Esophagus squamous epithelium (tissue), 5 donors: ENCODE measurements at places on chromosomes 2 and 18. TPM values are rescaled to one million over a fixed set of nuclear protein-coding genes. Genes with fewer than 3 reads are reported as not detected.
A peak's percentile ranks its signal among the peaks of the same experiment; 100 is the strongest.

DNA sequence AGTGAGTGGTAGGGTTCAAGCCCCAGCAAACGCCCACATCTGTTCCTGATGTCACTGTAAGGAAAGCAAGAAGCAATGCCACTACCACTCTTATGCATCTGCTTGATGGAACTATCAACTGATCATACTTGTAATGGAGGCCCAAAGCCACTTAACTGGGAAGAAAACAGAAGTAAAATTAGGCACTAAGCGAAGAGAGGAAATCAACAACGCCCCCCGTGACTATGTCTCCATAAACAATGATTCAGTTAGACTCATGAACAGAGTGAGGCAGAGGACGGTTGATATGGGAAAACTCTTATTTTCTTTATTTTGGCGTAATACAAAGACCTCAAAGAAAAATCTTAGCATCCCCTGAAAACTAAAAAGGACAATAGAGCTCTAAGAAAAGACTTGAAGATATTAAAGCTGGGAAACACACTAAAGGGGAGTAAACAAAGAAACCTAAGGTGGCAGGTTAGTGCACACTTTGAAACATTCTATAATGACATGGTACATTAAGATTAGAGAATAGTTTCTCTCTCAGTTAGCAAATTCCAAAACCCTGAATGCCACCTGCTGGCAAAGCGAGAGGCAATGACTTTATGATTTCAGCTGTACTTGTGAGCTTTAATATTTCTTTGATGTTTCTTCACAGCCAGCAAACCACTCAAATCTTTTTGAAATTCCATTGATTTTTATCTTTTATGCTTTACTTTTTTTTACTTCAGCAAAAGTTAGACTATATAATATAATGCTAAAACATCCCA lies 86.5 kb downstream of the LRP2 start:
- no peaks in the 10 kb centered on the region for H3K36me3 ChIP-seq
- no peak overlapping the region for H3K4me3 ChIP-seq
- no peaks in the 10 kb centered on the region for H3K27me3 ChIP-seq
- no peaks in the 10 kb centered on the region for H3K4me1 ChIP-seq
- DNase-seq, result no peak

Gene CLASP1
- 58.0 TPM for total RNA-seq

Gene IL18R1
- 2.3 TPM for total RNA-seq

- H3K36me3 ChIP-seq, result no peaks in the 10 kb centered on the region
- no peak for DNase-seq
- no peaks in the 10 kb centered on the region for H3K4me1 ChIP-seq
- no peak overlapping the region for H3K4me3 ChIP-seq
Measured at GRCh38 chr2:18425210-18425703, 135.2 kb downstream of the RDH14 start.

Gene ACAA2
- 43.6 TPM for total RNA-seq

DNA sequence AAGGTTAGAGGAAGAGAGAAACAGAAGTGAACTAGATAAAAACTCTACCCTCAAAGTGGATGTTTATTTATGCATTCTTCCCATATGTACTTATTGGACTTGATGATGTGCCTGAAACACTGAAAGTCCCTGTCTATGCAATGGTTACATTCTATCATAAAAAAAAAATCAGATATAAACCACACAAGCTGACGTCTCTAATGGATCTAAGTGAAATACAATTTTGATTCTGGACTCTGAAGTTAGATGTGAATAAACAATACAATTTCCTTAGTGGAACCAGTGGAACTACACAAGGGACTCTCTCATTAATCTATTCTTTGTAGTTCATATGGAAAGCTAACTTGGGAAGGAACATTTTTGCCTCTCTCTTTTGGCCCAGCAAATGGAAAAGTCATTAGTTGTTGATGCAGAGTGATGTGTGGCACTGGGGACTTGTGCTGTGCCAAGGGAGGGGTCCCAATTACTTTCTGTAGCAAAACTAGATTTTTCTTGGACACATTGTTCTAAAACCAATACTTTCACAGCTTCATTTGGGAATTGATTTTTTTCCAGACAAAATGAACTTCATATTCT lies 376.8 kb downstream of the TRIB2 start:
- H3K27ac ChIP-seq, result no peak overlapping the region
- H3K4me3 ChIP-seq, result no peak overlapping the region
- DNase-seq, result no peak
- H3K36me3 ChIP-seq, result no peaks in the 10 kb centered on the region
- no peaks in the 10 kb centered on the region for H3K27me3 ChIP-seq

DNA sequence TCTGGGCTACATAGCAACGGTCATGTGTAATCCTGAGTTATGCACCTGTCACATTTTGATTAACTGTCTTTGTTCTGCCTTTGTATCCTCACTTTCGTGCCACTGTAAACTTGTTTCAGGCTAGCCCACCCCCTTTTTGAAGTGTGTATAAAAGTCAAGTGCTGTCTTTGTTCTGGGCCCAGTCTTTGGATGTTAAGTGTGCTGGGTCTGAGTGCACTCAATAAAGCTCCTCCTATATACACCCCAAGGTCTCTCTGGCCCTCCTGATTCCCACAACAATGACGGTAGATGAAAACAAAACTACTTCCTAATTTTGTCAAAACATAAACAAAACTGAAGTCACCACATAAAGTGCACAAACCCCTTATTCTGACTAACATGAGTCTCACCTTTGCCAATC lies 633.4 kb downstream of the DSC3 start:
- H3K4me1 ChIP-seq, result no peaks in the 10 kb centered on the region
- no peaks in the 10 kb centered on the region for H3K27me3 ChIP-seq
- no peak for DNase-seq
- no peaks in the 10 kb centered on the region for H3K36me3 ChIP-seq

Gene CHMP3
- 103 TPM for total RNA-seq

DNA sequence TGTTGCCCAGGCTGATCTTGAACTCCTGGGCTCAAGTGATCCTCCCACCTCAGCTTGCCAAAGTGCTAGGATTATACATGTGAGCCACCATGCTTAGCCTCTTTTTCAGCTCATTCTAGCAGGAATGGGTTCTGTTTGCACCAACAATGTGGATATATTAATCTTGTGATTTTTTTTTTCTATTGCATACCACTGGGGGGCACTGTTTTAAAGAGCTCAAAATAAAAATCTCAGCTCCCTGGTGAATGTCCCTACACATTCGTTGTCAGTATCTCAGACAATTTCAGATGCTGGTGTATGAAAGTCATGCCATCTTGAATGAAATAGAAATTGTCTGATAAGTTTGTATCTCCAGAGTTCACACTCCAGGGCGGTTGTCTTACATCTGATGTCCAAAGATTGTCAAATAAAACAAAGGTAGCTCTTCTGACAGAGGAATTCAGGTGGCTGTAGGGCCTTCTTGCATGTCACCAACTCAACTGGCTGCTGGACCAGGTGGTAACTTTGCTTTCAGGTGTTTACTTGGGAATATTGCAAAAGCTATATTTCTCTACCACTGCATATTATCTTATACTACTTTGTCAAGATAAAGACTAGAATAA lies 3.1 kb upstream of the MATN3 start:
- H3K36me3 ChIP-seq, result no peaks in the 10 kb centered on the region
- H3K27me3 ChIP-seq, result no peaks in the 10 kb centered on the region
- H3K4me3 ChIP-seq, result no peak overlapping the region
- DNase-seq, result no peak
- peaks cover 19% of the 10 kb centered on the region for H3K4me1 ChIP-seq

Gene HOXD8
- not detected for total RNA-seq

Gene KYNU
- total RNA-seq, result 2.3 TPM

DNA sequence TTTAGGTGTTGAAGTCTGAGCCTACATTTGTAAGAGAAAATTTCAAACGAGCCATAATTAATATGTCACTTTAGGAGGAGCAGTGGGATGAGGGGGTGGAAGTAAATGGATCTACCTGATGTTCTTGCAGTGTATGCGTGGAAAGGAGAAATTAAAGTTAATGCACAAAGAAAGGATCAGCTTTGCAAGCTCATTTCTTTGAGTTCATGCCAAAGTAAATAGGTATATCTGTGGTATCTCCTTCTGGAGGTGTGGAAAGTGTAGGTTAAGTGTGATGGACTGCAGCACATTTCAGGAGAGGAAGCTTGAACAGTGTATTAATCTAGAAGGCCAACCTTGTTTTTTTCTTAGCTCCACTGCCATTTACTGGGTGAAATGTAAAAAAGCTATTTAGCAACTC lies 307.5 kb upstream of the ZEB2 start:
- DNase-seq, result no peak
- H3K36me3 ChIP-seq, result no peaks in the 10 kb centered on the region
- H3K27me3 ChIP-seq, result no peaks in the 10 kb centered on the region
- H3K4me1 ChIP-seq, result no peaks in the 10 kb centered on the region

GRCh38 chr2:10188729-10189305 lies 66.3 kb downstream of the RRM2 start:
- no peaks in the 10 kb centered on the region for H3K4me1 ChIP-seq
- H3K27me3 ChIP-seq, result no peaks in the 10 kb centered on the region
- no peaks in the 10 kb centered on the region for H3K36me3 ChIP-seq
- H3K27ac ChIP-seq, result no peak overlapping the region
- no peak overlapping the region for H3K4me3 ChIP-seq
- DNase-seq, result no peak

Gene SIX3
- total RNA-seq, result not detected

DNA sequence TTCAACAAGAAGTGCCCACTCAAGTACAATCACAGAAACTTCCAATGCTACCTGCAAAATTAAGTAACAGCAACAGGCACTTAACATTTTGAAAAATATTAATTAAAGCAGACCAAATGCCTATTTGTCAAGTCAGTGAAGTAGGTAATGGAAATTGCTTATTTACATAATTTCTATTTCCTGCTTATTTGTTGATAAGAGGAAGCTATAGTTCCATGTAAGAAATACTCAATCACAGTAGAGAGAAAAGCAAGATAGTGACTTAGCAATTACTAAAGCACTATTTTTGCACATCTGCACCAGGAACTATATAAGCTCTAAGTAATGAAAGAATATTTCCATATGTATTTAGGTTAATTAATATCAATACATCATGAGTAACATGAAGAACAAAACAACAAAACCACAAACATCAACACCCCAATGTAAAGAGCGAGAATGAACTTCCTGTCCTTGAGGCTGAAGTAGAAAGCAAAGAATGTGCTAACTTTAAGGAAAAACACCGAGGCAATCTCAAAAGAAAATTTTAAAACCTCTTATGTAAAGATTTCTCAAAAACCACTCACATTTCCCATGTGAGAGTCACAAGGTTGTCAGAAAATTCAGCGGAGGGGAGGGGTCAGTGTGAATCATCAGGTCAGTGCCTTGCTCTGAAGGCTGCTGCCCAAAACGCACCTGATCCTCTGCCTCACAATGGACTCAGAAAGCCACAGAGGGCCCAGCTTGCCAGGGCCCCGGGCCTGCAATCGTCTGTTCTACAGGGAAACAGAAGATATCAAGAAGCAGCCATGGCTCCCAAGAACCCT lies 12.5 kb downstream of the NPC1 start:
- H3K4me1 ChIP-seq, result peaks cover 55% of the 10 kb centered on the region
- DNase-seq, result no peak
- no peaks in the 10 kb centered on the region for H3K27me3 ChIP-seq
- peaks cover 71% of the 10 kb centered on the region for H3K36me3 ChIP-seq

DNA sequence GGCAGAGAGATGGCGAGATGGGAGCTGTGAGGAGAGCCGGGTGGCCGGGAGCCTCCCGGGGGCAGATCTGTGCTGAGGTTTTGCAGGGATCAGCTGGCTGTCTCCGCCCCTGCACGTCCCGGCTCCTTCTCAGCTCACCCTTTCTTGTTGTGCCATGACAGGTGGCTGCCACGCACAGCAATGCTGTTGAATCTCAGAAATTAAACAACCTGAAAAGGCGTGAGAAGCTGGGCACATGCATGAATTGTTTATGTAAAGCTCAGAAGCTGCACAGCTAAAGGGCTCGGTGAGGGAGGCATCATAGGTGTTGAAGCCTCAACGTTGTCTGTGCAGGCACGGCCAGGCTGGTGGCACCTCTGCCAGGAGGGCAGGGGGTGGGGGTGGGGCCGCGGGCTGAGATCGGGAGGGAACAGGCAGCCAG lies 858 bp upstream of the RTP5 start:
- peak overlapping the region; percentile 39 for H3K27ac ChIP-seq
- no peaks in the 10 kb centered on the region for H3K36me3 ChIP-seq
- H3K4me3 ChIP-seq, result no peak overlapping the region
- H3K4me1 ChIP-seq, result peaks cover 3% of the 10 kb centered on the region

DNA sequence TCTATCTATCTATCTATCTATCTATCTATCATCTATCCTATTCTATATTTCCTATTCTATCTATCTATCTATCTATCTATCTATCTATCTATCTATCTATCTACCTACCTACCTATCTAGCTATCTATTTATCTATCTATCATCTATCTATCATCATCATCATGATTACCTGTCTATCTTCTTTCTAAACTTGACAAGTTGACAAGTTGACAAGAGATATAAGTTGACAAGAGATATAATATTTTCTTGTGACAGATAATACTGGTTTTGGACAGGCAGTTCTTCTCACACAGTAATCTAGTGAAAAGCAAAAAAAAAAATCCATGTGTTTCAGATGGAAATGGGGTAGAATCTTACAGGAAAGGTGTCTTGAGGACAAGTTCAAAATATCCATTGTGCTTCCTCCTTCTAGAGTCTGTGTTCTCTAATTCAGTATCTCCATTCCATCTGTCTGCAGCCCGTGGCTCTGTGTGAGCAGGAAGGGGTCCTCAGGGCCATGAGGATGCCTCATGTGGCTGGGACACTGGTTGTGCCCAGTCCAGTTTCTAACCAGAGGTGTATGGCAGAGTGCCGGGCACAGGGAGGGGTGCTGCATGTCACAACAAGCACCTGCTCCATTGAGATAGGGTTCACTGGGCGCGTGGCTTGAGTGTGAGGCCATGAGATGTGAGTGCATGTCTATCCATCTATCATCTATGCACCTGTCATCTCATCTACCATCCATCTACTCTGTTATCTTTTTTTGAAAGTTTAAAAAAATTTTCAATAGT lies 212.4 kb upstream of the PXDN start:
- no peaks in the 10 kb centered on the region for H3K4me1 ChIP-seq
- H3K27me3 ChIP-seq, result no peaks in the 10 kb centered on the region
- H3K27ac ChIP-seq, result no peak overlapping the region
- no peak overlapping the region for H3K4me3 ChIP-seq
- H3K36me3 ChIP-seq, result no peaks in the 10 kb centered on the region
- no peak for DNase-seq

DNA sequence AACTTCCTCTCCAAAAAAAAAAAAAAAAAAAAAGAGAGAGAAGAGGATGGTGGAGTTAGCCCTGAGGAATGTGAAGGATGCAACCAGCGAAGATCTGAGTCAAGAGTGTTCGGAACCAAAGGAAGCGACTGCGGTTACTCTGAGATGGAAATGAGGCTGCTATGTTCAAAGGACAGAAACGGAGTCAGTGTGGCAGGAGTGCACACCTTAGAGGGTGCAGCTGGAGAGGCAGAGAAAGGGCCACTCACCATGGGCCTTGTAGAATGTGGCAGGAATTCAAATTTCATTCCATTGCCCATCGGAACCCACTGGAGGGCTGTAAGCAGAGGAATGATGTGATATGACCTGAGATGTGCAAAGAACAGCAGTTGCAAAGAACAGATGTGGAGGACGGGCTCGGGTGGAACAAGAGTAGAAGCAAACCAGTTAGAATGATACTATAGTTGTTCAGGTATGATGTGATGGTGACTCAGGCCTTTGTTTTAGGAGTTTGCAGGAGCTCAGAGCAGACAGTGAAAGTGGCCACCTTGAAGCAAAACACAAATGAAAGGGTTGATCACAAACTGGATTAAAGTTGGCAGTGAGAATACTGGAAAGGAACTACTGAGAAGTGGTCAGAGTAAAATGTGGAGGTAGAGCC lies 22.6 kb downstream of the ITGA6 start:
- no peak overlapping the region for H3K27ac ChIP-seq
- DNase-seq, result no peak
- no peaks in the 10 kb centered on the region for H3K27me3 ChIP-seq
- H3K4me3 ChIP-seq, result no peak overlapping the region
